ENCODE measurements at places on chromosomes 11 and 22.
A peak's percentile ranks its signal among the peaks of the same experiment; 100 is the strongest.

GRCh38 chr22:41976070-41976901, 7.0 kb downstream of the SEPTIN3 start:
- peak; percentile 61 for DNase-seq

GRCh38 chr11:76892306-76892705, 31.6 kb downstream of the ACER3 start:
- DNase-seq, result no peak

DNA sequence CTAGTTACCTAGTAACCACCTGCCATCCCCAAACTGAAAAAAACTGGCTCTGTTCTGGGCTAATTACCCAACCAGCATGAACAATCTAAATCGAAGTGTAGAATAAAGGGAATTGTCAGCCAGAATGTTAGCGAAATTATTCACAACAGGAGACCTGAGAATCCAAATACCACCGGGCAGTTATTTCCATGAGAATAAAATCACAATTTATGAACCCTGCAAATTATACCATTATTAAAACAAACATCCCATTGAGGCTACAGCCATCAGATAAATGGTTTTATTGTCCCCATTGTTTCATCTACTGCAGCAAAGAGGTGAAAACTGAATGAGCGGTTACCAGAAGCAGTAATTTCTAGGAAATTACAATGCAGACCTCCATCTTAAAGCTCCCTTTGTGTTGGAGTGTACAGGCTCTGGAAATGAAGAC, 21.7 kb downstream of the FAM168A start:
- DNase-seq, result peak; percentile 89

- no peak for DNase-seq
Measured at GRCh38 chr11:73585834-73586575, 11.9 kb downstream of the FAM168A start.

DNA sequence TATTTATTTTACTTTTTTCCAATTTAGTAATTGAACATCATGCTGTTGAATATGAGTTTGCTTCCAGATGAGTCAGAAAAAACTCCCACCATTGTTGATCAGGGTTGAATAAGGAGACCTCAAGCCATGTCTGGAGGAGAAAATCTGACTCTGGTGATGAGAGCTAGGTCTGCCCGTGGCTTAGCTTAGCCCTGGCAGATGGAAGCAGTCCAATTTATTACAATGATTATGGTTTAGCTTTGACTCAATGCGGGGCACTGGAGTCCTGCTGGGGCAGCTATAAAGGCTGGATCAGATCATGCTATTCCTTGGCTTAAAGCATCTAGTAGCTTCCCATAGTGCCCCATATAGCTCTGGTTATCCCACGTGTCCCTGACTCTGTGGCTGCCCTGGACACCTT, 506.5 kb downstream of the MN1 start:
- no peak for DNase-seq

DNA sequence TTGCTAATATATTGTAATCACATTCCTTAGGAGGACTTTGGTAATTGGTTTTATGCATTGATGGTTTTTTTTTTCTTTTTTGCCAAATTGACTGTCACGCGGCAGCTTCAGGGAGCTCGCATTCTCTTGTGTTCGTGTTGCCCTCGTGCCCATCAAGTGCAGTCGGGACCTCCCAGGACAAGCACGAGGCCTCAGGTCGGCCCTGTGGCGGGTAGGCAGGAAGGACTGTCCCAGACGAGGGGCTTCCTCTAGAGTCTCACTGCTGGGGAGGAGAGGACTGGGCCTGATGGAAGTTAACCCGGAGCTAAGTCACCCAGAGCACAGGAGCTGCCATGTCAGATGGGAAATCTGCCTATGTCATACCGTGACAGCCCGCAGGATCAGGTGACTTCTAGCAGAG, 37.0 kb downstream of the CTTN start:
- DNase-seq, result no peak

- no peak for DNase-seq
Measured at GRCh38 chr11:131402040-131402439, 31.6 kb downstream of the NTM start.

DNA sequence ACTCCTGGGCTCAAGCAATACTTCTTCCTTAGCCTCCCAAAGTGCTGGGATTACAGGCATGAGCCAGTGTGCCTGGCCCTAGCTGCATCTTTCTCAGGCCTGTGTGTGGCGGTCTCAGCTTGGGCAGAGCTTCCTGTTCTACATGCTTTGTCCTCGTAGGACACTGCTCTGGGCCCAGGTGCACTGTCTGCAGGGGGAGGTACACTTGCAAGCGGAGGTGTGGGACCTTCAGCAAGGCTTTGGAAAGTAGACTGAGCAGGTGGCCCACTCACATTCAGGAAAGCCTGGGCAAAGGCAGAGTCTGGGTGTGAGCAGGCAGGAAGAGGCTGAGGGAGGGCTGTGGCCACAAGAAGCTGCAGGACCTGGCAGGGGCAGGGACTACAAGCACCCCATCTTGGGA, 33.6 kb upstream of the SUSD2 start:
- DNase-seq, result no peak

- peak; percentile 63 for DNase-seq
Measured at GRCh38 chr11:57648801-57649735, 644 bp downstream of the YPEL4 start.

- no peak for DNase-seq
Measured at GRCh38 chr11:6601041-6601461, 2.4 kb downstream of the RRP8 start.
